ENCODE measurements at places on chromosomes 1 and 21.

GRCh38 chr1:44613941-44614340 lies 60.3 kb downstream of the TMEM53 start:
- DNase-seq: no peak

DNA sequence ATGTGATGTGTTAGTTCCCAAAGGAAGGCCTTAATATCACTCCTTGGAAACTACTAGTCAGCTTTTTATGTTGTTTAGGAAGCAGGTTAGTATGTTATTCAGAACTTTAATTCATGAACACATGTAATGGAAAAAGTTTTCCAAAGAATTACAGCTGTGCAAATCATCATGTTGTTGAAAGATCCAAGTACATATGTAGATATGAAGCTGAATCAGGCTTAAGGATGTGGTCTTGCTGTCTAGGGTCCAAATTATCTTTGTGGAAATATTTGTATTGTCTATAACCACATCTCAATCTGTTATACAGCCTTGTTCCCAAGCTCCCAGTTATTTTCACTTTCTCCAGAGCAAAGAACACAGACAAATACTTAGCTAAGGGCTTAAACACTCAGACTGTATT lies 231.6 kb downstream of the TPR start:
- no peak for DNase-seq

- DNase-seq: peak; percentile 21
Measured at GRCh38 chr1:214331827-214332423, 51.0 kb downstream of the SMYD2 start.

DNA sequence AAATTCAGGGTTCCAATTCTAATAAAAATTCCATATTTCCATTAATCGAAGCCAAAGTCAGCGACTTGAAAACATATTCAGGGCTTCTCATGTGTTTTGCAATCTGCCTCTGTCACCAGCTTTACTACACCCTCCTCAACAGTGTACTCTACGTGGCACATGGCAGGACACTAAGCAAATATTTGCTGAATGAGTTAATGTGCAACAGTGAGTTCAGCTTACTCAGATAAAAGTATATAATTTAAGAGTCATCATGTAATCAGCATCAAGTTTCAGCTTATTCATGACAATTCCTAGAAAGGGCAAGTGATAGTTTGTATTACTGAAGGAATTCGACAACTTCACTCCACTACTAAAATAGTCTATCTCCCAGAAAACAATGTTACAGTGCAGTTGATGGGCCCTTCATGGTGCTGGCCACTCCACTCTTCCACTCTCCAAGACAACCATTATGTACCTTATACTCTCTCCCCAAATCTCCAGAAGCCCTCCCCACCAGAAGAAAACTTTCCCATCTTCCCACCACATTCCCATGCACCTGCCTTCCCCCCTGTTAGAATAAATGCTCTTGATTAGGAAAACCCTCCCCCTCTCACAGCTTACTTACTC lies 97.3 kb downstream of the TTLL7 start:
- no peak for DNase-seq

GRCh38 chr1:221697923-221698425 lies 43.9 kb downstream of the DUSP10 start:
- no peak for DNase-seq

GRCh38 chr1:4626061-4626460 lies 28.3 kb upstream of the AJAP1 start:
- DNase-seq: no peak

DNA sequence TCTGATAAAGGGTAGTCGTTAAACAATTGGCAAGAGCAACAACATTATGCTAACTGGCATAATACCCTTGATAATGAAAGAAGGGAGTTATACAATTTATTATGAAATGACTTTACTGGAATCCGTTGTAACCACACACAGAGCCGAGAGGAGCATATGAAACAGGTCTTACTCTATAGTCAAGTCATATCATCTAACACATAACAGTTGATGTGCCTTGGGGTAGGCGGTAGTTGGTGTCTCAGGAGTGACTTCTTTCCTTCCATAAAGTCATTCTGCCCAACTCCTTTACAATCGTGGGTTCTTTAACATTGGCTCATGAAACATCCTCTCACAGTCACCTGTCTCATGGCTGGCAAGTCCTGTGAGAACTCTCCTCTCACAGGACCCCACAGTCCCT lies 225.2 kb downstream of the LTN1 start:
- DNase-seq: no peak

GRCh38 chr1:235892734-235893413 lies 26.2 kb upstream of the LYST start:
- no peak for DNase-seq

DNA sequence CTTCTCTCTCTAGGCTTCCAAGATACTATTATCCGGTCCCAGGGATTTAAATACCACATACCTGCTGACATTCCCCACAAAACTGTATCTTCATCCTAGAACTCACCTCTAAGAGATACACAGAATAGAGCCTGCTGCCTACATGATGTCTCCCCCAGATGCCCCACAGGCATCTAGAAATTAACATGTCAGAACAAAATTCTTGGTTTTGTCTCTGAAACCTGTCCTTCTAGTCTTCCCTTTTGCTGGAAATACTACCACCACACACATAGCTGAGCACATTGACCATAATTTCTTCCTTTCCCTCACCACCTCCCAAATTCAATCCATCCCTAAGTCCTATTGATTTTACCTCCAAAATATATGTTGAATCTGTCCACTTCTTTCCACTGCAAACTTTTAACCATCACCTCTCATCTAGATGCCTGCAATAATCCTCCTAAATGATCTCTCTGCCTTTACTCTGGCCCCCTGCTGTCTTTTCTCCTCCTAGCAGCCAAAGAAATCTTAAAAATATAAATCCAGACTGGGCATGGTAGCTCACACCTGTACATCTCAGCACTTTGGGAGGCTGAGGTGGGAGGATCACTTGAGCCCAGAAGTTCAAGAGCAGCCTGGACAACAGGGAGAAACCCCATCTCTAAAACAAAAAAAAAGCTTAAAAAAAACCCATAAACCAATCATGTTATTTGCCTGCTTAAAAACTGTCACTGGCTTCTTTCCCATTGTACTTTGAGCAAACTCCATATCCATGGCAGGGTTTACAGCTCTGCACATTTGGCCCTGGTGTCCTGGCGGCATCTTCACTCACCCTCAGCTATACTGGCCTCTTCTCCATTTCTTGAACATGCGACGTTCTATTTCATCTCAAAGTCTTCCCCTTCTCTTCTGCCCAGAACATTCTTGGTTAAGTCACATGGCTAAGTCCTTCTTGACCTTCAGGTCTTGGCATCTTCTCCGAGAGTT lies 6.2 kb upstream of the FAM76A start:
- no peak for DNase-seq

DNA sequence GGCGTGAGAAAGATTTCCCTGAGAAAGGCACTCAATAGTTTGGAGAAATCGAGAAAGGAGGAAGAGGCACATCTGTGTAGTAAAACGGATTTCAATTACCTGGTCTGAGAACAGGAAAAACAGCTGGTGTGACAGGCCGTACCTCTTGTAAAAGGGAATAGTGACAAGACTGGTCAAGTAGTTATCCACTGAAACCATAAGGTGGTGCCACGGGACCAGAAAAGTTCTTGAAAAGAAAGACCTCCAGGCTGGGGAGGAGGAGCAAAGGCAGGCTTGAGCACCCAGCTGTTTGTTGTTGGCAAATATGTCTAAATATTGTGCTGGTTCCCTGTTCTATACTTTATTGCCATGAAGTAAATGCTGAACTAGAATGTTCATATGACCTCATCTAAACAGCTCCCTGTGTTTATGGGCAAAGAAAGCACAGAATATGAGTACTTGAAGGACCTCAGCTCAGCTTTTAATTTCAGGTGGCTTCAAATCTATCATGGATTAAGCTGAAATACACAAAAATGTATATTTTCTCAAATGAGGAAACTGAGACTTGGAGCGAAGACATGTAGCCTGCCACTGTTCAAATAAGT lies 4.0 kb downstream of the HAO2 start:
- DNase-seq: no peak

GRCh38 chr1:199931666-199932377 lies 95.7 kb upstream of the NR5A2 start:
- DNase-seq: peak; percentile 0

DNA sequence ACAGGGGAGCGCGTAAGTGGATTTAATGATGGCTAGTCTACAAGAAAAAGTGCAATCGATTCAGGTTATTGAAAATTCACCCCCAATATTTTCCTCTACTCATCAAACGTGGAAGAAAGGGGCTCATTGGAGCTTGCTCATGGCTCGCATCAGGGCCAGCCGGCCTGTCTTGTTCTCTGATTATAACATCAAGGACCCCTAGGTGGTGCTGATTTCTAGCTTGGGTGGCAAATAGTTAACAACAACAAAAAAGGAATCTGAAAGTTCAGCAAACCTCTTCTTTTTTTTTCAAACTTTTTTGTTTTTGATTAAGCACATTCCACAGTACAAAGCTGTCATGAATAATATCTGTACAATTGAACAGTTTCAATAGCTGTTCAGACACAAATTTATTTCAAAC lies 35.8 kb upstream of the SOD1 start:
- DNase-seq: no peak

GRCh38 chr1:8567146-8567545 lies 249.2 kb downstream of the SLC45A1 start:
- no peak for DNase-seq

- DNase-seq: no peak
Measured at GRCh38 chr1:85576642-85577418, 3.7 kb upstream of the CCN1 start.

DNA sequence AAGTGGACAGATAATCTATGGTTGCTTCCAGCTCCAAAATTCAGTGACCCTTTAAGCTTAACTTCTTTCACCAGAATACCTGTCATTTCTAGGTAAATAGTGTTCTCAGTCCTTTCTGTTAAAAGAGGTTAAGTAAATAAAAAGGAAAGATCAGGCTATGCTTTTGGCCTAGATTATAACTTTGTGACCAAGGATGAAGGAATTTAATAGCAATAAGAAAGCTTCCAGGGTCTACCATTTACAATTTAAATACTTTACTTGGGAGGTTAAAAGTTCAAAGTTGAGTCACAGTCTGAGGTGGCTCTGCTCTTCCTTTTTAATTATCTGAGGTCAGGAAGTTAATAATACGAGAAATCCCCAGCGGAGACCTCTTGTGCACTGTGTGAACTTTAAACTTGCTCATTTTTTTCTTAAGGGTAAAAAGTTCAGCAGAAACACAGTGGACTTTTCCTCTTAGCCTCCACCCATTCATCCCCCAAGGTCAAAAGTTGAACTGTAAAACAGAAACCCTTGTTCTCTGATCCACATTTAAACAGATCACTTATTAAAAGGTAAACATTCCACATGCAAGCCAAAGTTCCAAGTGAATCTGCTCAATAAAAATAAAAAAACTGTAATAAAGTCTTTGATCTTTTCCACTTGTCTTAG lies 187.1 kb downstream of the NRIP1 start:
- no peak for DNase-seq

DNA sequence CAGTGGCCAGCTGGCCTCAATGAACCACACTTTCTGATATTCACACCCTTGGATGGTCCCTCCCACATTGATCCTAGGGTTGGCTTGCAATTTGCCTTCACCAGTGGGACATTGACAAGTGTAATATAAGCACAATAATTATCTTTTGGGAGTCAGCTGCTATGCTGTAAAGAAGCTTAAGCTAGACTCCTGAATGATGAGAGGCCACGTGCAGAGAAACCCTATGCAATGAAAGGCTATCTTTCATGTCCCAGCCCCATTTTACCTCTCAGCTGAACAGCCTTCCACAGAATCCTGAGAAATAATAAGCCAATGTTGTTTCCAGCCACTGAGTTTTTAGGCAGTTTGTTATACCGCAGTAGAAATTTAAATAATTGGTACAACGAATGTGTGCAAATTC lies 11.1 kb upstream of the C8A start:
- DNase-seq: no peak

- no peak for DNase-seq
Measured at GRCh38 chr1:62245201-62245600, 50.6 kb downstream of the L1TD1 start.

DNA sequence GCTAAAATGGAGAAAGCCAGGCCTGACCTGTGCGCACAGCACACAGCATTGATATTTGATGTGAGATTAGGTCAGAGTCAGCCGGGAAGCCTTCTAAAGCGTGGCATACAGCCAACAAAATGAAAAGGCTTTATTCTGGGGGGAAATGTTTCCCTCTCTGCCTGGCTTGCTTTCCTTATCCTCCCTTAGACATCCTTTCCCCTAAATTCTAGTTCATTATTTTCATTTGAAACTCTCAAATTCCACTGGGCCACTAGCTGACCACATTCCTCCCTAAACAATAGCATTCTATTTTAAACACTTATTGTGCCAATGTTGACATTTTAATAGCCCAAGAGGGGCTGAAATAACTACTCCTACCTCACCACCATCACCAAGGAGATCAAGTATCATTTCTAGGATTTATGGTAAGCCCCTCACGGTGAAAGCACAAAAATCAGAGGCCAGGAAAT lies 49.4 kb downstream of the LEPR start:
- no peak for DNase-seq

DNA sequence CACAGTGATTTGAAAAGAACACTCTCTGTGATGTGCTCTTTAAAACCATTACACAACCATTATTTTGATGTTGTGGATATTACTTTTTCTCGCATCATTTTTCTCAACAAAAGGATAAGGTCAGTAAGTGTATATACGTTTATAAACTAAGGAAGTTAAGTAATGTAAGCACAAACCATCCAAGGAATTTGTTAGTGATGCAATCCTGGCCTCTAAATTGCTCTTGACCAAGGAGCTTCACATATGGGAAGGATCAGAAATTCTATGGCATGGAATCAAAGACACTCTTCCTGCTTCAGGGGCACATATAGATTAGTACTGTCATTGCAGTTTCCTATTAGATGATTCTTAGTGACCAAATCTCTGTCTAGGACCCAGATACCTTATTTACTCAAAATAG lies 3.6 kb upstream of the PPP2R5A start:
- DNase-seq: no peak

- no peak for DNase-seq
Measured at GRCh38 chr1:50181027-50181663, 72.4 kb downstream of the ELAVL4 start.

GRCh38 chr1:227415115-227415790 lies 97.0 kb upstream of the CDC42BPA start:
- no peak for DNase-seq

DNA sequence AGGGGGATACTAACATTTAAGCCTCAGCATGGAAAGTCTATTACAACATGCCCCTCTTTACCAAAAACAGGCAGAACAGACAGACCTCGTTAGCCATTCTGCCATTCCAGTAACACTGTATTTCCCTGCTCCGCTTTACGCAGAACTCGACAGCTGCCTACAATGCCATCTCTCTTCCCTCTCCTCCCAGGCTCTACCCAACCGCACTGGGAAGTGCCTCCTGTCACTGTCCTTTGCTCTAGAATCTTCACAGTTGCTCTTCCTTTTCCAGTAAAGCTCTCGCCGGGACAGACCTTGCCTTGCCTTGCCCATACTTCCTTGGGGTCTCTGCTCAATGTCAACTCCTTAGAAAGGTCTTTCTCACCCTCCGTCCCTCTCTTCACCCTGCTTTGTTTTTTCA lies 22.8 kb downstream of the COA6 start:
- DNase-seq: no peak

DNA sequence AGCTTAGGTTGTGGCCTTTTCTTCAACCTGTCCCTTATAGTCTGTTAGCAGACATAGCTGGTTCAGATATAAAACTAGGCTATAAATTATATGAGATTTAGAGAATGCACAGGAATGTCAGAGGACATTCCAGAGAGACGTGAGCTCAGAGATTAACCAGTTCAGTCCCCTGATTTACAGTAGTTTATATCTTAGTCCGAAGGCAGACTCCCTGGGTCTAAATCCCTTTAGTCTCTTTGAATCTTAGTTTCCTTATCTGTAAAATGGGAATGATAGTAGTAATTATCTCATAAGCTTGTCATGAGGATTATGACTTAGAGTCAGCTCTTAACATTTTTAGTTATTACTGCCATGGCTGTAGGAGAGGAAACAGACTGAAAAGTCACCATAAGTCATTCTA lies 45.5 kb upstream of the PLXNA2 start:
- DNase-seq: no peak

Measured in stimulated activated CD8-positive, alpha-beta memory T cell treated with anti-CD3 and anti-CD28 coated beads, Interleukin-4, amount 100 ng/mL, for 1 hour (primary cell).